ENCODE measurements at places on chromosomes 12 and 14.

- no peak for DNase-seq
Measured at GRCh38 chr12:70353780-70354660, 12.1 kb upstream of the KCNMB4 start.

GRCh38 chr12:25855716-25856115 is 102.8 kb upstream of the RASSF8 start:
- no peak for DNase-seq

GRCh38 chr14:99626041-99626648 is 18.8 kb upstream of the HHIPL1 start:
- DNase-seq = no peak

DNA sequence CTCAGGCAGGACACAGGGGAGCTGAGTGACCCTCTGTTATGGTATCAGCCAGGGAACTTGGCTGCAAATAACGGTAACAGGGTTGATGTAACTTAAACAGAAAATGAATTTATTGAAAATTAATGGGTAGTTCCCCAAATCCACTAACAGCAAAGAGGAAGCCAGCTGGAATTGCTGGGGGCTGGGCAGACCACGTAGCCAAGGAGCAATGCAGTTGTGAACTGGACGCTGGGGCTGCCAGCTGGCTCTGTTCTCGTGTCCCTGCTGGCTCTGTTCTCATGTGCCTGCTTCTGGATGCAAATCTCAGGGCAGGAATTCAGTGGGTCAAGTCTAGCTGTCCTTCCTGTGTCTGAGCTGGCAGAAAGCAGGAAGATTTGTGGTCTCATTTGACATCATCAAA is 1383.3 kb upstream of the TMEM132C start:
- no peak for DNase-seq

- peak; percentile 61 for DNase-seq
Measured at GRCh38 chr12:47360771-47361388, 281.1 kb upstream of the AMIGO2 start.

GRCh38 chr14:93302688-93303581 is 29.9 kb downstream of the BTBD7 start:
- no peak for DNase-seq

DNA sequence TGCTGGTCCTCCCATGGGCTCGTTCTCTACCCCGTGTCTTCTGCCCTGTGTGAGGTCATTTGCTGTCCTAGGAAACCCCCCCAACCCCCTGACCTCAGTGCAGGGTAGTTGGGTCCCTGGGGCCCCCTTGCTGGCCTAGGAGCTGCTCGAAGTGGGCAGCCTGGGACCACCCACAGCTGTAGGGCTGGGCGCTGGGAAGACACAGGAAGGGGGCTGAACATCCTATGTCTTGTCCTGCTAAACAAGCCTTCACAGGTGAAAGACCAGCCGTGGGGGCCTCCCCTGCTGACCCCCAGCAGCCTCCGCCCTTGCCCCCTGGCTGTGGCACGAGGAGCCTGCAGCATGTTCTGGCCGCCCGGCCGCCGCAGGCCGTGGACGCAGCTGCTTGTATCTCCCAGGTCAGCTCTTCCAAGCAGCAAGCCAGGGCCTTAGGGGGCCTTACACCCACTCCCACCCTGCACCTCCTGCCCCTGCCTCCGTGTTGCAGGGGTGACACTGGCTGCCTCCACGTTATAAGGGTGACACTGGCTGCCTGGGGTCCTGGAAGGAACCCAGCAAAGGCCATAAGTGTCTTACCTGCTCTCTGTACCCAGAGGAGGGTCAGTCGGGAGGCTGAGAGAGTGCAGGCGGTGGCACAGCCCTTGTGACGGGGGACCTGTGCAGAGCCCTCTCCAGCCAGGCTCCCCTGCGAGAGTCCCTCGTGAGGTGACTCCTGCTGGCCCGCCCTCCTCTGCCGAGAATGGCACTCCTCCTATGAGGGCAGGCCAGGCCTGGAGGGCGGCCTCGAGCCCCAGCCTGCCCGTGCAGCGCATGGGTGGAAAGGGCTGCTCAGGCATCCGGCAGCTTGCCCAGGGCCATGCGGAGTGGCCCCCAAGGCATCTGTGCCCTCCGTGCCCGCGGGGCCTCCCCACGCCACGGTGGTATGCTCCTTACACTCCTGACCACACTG is 11.5 kb upstream of the TEX22 start:
- DNase-seq = no peak

DNA sequence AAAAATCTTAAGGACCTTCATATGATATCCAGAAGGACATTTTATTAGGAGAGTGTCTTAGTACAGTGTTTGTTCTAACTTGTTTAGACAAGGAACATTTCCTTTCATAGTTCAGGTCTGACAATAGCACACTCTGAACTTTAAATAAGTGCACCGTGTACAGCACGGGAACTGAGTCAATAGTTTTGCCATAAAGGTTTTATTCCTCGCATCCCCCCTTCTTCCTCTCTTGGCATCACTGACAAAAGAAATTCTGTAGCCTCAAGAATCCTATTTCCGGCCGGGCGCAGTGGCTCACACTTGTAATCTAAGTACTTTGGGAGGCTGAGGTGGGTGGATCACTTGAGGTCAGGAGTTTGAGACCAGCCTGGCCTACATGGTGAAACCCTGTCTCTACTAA is 58.3 kb downstream of the TMCC3 start:
- no peak for DNase-seq
